ENCODE measurements at places on chromosomes 5 and 9.

DNA sequence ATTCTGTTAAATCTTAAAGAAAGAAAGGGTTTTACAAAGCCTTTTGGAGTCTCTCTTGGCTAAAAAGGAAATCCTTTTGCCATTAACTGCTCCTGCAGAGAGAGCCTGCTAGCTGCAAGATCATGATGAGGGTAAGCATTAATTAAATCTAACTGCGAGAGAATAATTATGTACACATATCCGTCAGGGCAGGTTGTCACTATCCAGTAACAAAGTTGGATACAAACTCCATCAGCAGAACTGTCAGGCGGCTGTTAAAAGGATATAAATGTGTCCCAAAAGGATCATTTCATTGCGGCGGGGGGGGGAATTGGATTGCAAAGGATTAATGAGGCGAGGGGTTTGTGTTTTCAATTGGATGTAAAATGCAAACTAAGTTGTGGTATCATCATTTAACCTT, 289.3 kb downstream of the ASTN2 start:
- no peak for DNase-seq

DNA sequence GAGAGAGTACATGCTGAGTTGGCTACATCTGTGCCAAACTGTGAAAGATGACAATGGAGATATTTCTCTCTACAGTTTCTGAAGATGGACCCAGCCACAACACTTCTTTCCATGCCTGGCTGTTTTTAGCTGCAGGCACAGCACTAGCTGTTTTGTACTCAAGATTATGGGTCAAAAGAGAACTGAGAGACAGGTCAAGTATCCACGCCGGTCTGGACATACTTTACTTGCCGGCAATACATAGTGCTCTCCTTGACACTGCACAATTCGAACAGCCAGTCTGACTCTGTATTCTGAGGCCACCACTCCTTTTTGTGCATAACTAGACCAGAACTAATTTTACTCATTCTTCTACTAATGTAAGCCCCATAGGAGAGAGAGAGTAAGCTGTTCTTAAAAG, 2.6 kb downstream of the PRLR start:
- no peak for DNase-seq

DNA sequence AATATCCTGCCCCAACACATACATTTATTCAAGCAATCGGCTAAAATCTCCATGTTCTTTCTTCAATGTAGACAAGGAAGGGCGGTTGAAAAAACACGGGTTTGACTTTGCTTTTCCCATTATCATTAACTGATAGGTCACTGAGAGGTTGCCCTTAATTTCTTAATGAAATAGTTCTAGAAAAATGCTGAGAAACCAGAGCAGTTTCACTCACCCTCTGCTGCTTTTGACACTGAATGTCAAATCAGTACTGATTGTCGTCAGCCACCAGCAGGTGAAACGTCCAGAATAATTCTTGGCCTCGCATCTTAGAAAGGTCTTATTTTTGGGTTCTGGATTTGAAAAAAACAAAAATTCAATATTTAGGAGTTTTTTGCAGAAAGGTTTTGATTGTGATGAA, 8.1 kb downstream of the IL12B start:
- DNase-seq = no peak

DNA sequence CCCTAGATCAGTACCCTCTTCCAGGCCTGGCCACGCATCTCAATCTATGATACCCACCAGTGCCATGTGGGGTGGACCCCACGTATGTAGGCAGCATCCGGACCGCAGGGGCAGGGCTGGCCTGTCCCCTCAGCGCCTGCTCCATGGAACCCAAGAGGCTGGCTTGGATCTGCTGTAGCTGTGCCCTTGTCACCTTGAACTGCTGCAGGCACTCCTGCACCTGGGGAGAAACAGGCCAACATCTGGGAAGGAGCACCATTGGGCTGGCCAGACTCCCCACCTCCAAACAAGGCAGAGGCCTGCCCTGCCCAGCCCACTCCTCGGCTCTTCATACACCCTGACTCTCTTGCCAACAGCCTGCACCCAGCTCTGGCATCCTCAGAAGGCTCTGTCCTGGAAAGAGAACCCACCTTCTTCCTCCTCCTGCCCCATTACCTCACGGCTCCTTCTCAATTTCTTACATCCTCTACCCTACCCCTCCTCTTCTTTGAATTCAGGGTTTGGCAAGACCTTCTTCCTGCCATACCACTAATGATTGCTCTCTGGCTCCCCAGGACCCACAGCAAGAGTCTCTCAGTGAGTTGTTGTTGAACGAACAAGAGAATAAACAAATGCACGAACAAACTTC, 7.7 kb downstream of the HK3 start:
- DNase-seq = no peak

GRCh38 chr5:25448190-25448621, 803.4 kb upstream of the CDH10 start:
- no peak for DNase-seq

DNA sequence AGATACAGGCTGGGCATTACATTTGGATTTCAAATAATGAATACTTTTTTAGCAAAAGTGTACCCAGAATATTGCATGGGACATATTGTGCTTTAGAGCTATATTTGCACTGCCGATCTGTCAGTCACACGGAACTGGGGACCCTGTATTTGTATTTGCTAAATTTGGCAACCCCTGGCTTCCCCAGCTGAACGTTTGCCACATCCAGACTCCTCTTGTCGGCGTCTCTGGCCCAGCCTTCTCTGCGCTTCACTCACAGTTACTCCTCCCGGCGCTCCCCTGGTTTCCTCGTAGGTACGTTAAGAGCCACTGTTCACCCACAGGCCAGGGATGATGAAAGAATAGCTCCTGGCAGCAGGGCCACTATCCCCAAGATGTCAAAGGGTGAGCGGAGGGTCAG, 58.7 kb downstream of the NSUN2 start:
- DNase-seq = no peak

DNA sequence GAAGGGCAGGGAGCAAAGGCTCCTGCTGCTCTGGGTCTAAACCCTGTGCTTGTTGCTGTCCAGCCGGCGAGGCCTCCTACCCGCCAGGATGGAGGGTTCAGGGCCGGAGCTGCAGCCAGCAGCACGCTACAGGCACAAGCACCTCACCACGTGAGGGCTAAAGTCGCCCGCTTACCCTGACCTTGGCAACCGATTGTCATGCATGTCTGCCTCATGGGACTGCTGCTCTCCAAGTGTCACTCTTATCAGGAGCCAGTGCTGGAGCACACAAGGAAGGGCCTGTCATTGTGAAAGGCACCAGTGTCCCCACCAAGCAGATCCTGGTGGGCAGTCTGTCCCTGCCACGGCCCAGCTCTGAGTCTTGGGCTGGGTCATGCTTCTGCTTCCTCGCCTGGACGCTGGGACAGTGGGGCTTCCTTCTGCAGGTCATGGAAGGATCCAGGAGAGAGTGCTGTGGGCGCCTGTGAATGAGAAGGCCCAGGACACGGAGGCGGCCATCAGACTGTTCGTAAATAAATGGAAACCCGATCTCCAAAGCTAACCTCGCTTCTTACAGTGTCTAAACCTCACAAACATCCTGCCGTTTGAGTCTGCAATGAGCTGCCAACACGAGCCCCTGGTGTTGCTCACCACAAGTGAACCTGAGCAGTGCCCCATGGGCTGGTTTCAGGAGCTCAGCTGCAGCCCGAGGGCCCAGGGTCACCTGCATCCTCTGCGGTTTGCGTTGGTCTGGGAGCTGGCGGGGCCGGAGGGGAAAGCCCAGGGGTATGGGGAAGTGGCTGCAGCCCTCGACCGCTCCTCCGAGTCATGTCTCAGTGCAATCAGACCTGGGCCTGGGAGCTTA, 58.2 kb upstream of the RXRA start:
- DNase-seq = no peak

- DNase-seq = no peak
Observed at GRCh38 chr9:68991457-68991856, 22.5 kb downstream of the PRKACG start.

DNA sequence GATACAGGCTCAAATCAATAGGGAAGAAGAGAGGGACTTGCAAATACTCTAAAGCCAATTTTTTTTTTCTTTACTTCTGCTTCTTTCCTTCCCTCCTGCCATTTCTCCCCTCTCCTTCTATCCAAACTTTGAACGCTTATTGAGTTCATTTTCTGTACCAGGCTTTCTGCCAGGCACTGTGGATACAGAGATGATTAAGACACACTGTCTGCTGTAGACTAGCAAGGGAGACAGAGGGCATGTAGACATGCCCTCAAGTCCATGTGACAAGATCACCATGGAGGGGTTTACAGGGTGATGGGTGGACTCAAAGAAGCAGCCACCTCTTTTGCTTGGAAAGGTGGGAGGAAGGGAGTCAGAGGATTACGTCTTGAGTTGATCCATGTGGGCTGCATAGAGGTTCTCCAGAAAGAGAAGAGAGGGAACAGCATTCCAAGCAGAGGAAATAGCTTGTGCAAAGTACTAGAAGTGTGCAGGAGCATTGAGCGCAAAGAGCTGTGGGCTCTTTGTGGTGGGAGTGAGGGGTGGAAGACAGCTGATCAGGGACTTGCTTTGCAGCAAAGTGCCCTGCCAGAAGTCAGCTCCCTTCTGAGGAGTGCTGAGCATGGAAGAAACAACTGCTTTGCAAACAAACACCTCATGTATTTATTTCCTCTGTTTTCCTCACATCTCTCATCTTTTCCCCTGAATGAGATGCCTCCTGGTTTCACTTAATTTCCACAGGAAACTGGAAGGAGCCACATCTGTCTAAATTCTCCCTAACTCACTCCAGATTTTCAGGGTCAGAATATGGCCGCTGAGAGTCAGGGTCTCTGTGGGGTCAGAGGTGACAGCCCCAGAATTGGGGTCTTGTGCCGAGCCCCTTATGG, 64.4 kb upstream of the COL15A1 start:
- no peak for DNase-seq
